ENCODE measurements at places on chromosomes 7 and 10.

- DNase-seq = no peak
Measured at GRCh38 chr7:38179776-38180226, 1.8 kb downstream of the STARD3NL start.

DNA sequence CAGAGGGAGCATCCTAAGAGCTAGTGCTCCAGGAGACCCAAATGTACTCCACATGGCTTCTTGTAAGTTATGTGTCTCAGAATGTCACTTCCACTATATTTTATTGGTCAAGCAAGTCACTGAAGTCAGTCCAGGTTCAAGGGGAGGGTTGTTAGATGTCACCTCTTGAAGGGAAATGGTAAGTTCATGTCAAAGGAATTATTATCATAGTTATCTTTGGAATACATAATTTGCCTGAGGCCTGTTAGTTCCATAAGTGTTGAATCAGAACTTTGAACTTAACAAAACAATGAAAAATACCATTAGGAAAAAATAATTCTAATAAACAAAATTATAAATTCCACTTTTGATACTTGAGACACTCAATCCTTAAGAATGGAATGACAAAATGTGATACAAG is 30.6 kb downstream of the STAM start:
- DNase-seq = no peak

- no peak for DNase-seq
Measured at GRCh38 chr10:51313773-51314478, 239.6 kb downstream of the PRKG1 start.

- DNase-seq = no peak
Measured at GRCh38 chr7:157618091-157618726, 281.4 kb downstream of the DNAJB6 start.

- peak; percentile 77 for DNase-seq
Measured at GRCh38 chr10:45470098-45471012, 96.3 kb downstream of the ALOX5 start.

- no peak for DNase-seq
Measured at GRCh38 chr10:128306535-128306934, 180.3 kb upstream of the MKI67 start.

Data from activated CD4-positive, alpha-beta T cell treated with anti-CD3 and anti-CD28 coated beads, Interleukin-2, Interleukin-6, amounts not matched to agents 100 ng/mL and 50 ng/mL, durations not matched to agents 16 hours and 8 hours (primary cell).